Activated T-helper 1 cell treated with Interleukin-2 at 50 U/mL for 16 hours (primary cell): ENCODE measurements at places on chromosomes 7 and 10.

DNA sequence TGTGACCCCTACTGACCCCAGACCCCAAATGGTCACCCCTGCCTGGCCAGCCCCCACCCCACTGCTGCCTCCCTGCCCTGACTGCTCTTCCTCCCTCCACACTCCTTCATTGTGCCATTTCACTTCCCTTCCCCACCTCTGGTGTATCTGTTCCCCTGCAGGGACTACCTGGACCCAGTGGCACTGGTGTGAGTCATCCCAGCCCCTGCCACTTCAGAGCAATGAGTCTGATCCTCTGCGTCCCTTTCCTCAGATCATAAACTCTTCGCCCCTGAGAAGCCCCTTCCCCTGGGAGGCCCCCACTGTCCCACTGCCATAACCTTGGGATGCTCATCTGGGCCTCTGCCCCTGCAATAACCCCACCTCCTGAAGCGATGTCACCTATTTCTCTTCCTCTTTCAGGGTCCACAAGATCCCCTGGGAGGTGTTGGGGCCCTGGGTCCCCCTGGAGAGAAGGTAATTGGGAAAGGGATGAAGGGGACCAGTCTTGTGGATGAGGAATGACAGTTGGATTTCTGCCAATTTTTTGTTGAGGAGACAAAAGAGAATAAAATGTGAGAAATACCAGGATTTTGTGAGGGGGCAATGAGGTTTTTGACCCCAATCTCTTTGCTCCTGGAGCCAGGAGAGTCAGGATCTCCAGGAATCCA is 19.1 kb upstream of the VOPP1 start:
- DNase-seq = no peak

DNA sequence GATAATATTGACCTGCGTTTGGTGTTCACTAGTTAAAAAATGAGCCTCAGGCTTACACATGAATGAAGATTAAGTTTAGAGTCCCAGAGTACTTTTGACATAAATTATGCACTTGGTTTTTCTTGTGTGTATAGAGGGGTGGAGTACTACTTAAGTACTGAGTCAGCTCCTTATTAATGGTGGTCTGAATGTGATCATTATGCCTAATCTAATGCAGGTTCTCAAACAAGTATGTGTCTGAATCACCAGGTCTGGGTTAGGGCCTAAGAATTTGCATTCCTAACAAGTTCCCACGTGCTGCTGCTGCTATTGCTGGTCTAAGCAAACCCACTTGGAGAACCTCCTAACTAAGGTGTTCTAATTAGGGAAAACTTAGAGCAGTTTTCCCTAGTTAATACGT is 30.7 kb upstream of the STOX1 start:
- DNase-seq = no peak

GRCh38 chr7:87592300-87592699 is 8.4 kb downstream of the ABCB1 start:
- no peak for DNase-seq

GRCh38 chr7:65800890-65801341 is 72.0 kb upstream of the VKORC1L1 start:
- no peak for DNase-seq

DNA sequence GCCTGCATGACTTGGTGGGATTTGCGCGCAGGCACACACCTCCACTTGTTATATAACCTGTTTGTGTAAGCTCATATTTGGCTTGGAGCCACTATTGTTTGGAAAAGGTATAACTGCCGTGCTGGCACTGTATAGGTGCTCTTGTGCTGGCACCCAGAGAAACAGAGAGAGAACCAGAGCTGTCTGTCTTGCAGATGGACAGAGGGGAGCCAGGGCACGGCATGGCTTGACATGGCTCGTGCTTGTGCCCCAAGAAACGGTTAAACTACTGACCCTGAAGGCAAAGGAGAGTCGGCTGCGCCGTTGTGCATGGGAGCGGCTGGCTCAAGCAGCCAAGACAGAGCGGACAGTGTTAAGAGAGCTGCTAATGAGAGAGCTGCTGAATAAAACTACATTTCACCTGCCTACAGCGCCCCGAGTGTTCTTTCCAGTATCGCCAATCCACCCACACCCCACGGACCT is 23.2 kb downstream of the RAPGEF5 start:
- DNase-seq = no peak

DNA sequence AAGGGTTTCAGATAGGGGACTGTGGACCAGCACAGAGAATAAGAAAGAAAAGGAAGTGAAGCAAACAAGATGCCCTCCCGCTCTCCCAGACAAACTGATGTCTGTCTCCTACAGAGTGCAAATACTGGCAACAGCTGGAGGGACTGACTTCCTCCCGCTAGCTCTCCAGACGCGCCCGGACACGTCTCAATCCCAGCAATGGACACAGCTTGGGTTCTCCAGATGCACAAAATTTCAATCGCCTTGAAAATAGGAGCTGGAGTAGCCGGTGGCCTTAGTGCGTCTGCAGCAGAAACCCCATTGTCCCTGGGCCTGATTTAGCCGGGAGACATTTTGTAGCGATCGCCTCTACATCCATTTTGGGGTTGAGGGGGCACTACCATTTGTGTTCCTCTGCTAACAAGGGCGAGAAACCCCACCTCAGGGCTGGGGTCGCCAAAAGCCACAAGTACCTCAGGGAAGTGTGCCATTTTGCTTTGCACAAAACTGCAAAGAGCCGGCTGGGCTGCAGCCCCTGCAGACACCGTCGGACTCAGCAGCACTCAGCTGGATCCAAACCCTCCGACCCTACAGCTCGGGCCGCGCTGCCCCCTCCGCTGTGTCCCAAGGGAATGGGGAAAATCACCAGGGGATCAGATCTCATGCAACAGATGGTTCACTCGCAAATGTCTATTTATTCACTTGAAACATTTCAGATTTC is 5.9 kb downstream of the CPA2 start:
- no peak for DNase-seq

DNA sequence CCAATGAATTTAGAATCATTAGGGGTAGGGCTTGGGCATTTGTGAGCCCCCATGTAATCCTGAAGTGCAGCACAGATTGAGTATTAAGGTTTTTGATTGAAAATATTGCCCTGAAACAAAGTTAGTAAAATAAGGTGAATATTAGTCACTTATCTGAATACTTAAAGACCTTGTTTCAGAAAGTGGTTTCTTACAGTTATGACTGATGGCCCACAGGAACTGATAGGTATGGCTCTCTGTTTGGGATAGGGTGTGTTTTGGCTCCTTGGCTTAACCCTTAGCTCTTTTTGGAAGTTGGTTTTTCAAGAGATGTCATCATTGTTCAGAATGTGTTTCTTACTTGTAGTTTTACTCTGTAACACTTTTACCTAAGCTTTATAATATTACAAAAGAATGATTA is 34.8 kb downstream of the MDFIC start:
- DNase-seq = no peak

DNA sequence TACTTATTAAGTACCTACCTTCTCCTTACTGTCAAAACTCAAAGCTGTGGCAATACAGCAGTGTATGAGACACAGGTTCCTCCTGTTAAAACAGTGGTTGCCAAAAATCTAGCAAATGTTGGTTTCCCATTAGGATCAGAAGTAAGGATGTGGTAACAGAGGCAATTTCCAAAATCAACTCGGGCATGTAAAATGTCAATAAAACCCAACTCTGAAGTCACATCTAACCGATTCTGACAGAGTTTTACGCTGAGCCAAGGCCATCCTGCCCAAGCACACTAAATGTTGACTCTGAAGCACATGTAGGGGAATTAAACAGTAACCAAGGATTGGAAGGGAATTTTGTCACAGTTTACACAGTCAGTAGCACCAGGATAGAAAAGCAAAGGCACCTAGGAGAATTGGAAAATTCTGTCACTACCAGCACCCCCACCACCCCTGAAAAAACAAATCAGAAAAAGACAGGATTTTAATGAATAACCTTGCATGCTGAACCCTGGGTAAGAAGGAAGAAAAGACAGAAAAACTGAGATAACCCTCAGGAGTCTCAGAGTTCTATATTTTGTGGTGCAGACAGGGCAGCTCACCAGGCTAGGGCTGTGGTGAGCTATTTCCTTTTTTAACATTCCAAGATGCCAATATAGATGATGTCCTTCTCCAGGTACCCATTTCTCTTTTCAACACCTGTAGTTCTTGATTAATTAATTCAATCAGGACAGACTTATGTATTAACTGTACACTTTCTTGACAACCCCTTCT is 119.5 kb downstream of the DOCK4 start:
- no peak for DNase-seq

- no peak for DNase-seq
Observed at GRCh38 chr10:121405096-121405495, 193.1 kb downstream of the FGFR2 start.

- no peak for DNase-seq
Observed at GRCh38 chr7:50613473-50613872, 48.3 kb upstream of the DDC start.

DNA sequence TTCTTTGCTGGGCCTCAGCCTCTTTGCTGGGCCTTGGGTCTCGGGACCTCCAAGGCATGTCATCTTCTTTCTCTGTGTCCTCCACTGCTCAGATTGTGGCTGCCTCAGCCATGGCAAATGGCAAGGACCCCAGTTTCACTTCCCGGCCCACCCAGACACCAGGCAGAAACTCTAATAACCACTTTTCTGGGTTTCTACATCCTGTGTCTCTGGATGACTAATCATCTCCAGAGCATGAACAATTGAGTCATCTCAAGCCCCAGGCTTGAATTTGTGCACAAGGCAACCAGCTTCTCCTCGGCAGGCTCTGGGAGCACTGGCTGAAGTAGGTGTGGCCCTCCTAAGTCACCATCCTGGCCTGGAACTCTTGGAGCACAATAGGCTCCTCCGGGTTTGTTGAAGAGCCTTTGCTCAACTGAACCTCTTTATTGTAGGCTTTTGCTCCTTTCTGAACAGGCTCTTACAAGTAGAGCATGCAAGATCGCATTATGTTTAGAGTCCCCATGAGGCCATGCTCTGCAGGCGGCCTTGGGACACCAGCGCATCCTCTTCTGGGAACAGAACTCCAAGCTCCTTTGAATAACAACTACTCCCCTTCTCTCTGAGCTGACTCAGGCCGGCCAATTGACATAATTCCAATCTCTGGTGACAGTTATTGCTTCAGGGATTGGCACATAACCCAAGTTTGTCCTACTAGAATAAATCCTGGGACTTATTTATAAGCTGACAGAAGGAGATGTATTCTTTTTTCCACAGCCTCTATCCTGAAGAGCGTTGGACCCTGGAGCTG is 218.1 kb downstream of the WDR11 start:
- no peak for DNase-seq

GRCh38 chr10:122649903-122650302 is 49.7 kb downstream of the C10orf120 start:
- no peak for DNase-seq

GRCh38 chr7:88347517-88347916 is 40.8 kb upstream of the STEAP4 start:
- DNase-seq = no peak

DNA sequence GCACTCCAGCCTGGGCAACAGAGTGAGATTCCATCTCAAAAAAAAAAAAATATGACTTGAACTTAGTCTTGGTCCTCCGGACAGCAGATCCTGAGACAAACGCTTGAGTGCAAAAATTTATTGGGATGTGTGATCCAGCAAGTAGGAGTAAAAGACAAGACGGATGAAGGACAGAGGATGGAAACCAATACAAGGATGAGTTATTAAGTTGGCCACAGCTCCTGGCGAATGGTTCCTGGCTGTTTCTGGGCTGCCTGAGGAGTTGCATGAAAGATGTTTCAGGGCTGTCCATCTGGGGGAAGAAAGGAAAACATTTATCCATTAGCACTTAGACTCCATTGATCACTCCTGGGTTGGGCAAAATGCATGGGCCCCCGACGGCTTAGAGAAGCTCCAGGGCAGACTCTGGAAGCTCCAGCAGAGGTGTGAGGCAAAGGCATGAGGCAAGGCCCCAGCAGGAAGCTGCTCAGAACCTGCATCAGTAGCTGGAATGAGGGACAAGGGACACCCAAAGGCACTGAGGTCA is 98.3 kb upstream of the ZNF438 start:
- no peak for DNase-seq

DNA sequence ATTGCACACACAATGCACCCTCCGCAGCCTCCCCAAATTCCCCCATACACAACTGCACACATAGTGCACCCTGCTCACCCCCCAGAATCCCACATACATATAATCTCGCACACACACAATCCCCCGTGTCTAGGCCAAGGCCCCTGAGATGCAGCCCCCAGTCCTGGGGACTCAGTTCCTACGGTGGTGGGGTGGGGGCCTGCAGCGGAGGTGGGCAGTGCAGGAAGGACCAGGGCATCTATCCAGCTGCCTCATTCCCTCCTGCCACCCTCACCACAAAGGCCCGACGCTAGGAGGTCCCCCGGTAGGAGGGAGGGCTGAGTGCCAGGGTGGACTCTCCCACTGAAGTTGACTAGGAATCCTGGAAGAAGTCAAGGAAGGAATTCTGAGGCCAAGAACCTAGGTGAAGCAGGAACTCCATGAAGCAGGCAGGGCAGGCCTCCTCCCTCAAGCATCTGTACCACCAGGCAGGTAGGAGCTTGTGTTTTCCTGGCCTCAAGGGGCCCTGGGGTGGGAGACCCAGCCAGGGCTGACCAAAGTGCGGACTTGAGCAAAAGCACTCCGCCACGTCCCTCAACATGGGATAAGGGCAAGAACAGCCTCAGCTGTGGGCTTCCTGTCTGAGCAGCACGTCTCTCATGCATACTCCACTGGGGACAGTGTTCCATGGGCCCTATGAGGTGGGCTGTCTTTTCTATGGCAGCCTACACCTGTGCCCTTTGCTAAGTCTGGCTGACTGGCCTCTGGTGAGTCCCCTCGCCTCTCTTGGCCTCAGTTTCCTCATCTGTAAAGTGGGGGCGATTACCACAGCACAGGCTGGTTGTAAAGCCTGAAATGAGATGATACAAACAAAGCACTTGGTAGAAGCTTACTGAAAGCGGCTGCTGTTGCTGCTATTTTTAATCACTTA is 145.7 kb downstream of the MAPK8 start:
- no peak for DNase-seq

DNA sequence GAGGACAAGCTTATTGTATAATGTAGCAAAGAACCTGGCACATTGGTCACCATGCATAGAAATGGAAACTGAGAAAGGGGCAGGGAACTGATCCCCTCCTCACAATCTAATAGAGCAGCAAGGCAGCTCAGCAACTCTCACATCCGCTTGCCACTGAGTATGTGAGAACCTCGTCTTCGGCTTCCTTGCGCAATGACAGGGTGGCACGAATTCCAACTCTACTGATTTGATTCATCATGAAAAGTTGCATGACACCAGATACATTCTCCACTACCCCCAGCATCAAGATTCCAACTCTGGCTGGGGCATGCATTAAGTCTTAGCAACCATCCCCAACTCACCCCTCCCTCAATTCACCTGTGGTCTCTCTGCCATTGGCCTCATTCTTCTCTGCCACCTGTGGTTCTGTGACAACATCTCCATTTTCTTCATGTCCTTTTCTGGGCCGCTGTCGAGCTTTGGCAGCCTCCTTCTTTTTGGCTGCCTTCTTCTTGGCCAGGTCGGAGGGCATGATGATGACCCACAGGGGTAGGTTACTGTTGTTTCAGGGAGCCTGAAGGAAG is 976 bp downstream of the ABCF2 start:
- no peak for DNase-seq

DNA sequence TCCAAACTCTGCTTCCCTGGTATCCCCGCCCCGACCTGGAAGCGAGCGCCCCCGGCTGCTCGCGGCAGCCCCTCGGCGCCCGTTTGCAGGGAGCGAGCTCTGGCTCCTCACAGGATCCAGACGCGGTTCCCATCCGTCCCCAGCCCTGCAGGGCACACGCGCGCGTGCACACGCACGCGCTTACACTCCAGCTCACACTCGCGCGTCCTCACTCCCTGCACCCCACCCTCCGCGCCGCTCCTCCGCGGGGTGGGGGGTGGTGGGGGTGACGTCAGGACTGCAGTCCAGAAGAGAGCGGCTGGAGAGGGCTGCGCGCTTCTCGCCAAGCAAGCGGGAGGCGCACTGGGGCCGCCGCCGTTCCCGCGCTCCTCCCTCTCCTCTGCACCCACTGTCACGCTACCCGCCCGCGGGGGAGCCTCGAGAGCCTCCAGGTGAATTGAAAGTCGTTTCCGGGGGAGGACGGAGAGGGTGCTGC is 255.6 kb downstream of the OTUD1 start:
- no peak for DNase-seq
